NCI-H460 (cell line): ENCODE measurements at places on chromosomes 5 and 9.

GRCh38 chr5:12759377-12759776 is 855.1 kb upstream of the CTNND2 start:
- DNase-seq = no peak

DNA sequence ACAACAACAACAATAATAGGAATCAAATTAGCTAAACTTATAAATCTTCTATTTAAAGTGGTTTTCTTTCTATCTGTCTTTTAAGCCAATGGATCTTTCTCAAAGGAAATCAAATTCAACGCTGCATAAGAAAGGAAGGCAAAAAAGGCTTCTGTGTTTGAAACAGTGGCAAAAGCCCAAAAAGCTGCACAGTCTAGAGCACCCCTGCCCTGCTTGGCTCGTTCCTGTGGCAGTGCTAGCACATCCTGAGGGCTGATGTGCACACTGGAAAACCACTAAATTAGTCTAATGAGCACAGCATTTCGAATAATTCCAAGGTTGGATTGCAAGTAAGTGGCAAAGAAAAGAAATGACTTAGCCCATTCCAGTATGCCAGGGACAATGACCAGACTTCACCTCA is 80.7 kb downstream of the AP3B1 start:
- DNase-seq = no peak

DNA sequence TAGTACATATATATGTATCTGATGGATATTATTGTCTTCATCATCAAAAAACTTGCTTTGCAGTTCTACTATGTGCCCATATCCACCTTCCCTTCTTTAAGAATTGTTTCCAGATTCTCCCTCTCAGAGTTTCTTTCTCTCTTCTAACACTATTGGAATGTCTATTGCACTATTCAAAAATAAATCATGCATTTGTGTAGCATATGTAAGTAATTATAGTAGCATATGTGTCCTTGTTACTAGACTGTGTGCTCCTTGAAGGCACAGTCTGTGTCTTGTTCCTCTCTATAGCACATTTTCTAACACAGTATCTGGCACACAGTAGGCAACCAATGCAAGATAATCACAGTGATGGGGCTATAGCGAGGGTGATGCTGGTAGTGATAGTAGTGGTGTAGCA is 43.4 kb upstream of the TRIM32 start:
- DNase-seq = no peak

DNA sequence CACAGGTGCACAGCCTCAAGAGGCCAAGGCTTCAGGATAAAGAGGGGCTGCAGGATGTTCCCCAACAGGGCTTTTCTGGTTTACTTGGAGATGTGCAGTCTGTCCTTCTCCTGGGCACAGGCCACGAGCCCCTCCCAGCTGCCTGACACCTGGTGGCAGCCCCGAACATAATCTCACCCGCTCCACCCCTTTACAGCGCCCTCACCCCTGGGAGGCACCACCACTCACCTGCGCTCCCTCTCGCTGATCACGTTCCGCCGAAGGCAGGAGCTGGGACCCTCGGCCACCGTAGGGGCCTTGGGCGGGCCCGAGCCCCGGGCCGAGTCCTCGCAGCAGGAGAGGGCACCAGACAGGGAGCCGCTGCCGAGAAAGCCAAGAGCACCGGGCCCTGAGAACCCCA is 514 bp downstream of the SOHLH1 start:
- no peak for DNase-seq

GRCh38 chr5:10684303-10685086 is 76.5 kb downstream of the DAP start:
- no peak for DNase-seq

GRCh38 chr9:110191615-110192014 is 16.3 kb downstream of the C9orf152 start:
- no peak for DNase-seq

DNA sequence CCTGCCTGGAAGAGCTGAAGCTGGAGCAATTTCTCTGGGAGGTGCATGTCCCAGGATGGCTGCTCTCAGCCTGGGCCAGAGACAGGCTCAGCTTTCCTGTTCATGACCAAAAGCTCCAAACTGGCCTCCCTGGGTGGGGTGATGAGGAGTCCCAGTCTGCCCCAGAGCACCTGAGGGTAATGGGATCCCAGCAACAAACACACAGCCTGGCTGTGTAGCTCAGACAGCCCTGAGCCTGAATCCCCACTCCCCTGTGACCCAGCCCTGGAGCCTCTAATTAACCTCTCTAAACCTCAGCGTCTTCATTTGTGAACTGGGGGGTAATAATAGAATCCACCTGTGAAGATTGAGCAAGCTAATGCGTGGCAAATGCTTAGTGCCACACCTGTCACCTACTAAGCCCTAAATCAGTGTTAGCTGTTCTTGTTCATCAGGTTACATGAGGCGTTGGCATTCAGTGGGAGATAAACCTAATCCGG is 67.5 kb downstream of the HSPA4 start:
- no peak for DNase-seq

- peak; percentile 11 for DNase-seq
These were observed 115.9 kb downstream of the ATPSCKMT start for GRCh38 chr5:10133830-10134229.

DNA sequence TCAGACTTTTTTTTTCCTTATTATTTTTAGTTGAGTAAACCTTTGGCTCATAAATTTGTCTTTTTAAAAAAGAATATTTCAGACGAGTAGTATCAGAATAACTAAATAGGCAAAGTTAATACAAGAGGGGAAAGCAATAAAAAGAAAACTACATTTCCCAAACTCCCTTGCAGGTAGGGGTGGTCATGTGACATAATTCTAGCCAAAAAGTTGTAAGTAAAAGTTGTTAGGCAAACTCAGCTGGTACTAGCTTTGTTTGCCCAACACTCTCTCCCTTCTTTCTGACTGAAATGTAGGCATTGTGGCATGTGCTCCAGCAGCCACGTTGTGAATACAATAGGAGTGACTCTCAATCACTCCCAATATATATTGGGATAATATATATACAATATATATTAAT is 20.9 kb downstream of the GIN1 start:
- DNase-seq = no peak

DNA sequence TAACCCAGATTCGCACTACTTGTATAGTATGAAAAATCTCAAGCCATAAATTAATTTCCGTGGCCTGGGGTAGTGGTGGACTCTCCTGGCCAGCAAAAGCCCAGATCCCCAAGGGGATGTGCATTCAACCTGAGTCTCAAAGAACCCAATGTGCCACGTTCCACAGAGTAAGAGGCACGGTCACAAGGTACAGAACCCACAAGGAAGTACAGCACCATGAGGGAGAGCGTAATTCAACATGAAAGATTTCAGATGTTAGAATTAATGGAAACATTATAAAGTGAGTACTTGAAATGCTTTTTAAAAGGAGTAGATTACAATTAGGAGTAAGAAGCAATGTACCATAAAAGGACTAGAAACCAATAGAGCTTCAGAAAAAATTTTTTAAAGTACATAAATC is 23.4 kb downstream of the SRD5A1 start:
- no peak for DNase-seq

- no peak for DNase-seq
These were observed 241.4 kb upstream of the SLC24A2 start for GRCh38 chr9:20030221-20030620.

GRCh38 chr9:110192531-110193261 is 15.3 kb downstream of the C9orf152 start:
- DNase-seq = no peak

GRCh38 chr9:82829818-82830217 is 233.1 kb downstream of the RASEF start:
- no peak for DNase-seq

GRCh38 chr5:74251141-74252035 is 389.1 kb downstream of the ENC1 start:
- DNase-seq = peak; percentile 47

GRCh38 chr5:134275822-134276221 is 49.9 kb upstream of the PPP2CA start:
- no peak for DNase-seq

DNA sequence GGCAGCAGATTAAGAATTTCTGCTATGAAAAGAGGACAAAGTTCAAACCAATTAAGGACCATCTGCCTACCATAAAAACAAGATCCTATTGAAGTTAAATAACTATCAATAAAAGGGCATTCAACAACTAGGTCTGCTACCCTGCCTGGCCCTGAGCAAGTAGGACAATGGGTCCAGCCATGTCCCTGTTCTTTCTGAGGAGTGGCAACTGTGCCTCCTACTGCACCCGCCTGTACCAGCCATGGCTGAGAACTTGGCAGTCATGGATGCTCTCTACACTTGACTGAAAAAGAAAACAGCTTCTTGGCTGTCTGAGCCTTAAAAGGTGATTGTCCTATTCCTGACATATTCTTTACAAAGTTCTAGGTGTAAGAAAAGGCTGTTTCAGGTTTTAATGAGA is 652.4 kb downstream of the PDE4D start:
- DNase-seq = no peak

DNA sequence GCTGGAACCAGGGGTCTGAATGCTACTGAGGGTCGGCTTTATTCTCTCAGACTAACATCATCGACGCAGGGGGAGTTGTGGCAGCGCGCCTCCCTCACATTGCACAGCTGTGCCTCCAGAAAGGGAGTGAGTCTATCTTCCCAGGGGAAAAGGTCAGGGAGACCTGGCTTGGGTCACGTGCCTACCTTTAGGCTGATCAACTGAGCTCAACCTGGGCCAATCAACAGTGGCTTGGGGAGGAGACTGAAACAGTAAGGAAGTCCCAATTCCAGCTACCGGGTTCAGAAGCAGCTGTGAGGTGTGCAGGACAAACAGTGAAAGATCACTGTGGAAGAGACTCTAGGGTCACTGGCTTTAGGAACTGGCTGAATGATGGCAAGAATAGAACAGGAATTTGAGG is 14.3 kb downstream of the SNX30 start:
- no peak for DNase-seq

DNA sequence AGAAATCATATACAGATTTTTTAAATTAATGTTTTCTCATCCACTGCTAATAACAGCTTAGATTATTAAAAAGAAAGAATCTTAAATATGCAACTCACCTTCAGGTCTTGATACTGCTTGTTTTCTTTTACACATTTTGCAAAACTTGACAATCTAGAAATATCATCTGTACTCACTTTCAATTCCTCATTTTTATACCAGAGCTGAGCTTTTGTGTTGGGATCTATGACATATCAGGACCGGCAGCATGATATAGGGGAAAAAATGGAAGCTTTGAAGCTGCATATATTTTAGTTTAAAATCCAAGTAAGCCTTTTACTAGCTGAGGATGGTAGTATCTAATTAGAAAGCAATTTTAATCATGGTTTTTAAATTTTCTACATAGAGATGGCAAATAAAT is 75.7 kb upstream of the SMARCA2 start:
- no peak for DNase-seq

GRCh38 chr5:76688212-76688611 is 27.7 kb upstream of the F2R start:
- DNase-seq = no peak

DNA sequence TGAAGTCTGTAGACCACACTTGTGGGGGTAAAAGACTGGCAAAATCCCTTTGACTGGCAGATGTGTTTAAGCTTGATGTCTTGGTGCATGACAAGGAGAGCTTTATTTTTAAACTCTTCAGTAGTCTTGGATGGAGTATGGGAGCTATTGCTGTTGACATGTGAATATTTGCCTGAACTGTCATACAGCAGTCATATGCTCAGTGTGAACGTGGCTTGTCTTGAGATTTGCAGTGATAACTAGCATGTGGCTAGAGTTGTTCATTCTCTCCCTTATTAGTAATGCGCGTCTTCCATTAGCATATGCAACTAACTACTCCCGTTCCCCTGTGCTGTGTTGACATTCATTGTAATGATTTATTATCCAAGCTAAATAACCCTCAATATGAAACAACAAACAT is 523.6 kb upstream of the WWC1 start:
- no peak for DNase-seq

DNA sequence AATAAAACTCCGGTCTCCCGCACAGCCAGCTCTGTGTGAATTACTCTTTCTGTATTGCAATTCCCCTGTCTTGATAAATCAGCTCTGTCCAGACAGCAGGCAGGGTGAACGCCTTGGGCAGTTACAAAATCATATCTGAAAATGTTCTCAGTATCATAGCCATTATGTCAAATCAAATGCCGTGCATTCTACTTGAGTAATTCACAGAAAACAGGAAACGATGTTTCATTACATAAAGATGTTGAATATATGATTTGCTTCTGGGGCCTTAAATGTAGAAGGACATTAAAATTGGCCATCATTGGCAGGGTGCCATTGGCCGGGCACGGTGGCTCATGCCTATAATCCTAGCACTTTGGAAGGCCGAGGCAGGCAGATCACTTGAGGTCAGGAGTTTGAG is 8.5 kb downstream of the POLR3G start:
- DNase-seq = no peak

GRCh38 chr9:115650768-115651167 is 502.8 kb upstream of the PAPPA start:
- DNase-seq = no peak

DNA sequence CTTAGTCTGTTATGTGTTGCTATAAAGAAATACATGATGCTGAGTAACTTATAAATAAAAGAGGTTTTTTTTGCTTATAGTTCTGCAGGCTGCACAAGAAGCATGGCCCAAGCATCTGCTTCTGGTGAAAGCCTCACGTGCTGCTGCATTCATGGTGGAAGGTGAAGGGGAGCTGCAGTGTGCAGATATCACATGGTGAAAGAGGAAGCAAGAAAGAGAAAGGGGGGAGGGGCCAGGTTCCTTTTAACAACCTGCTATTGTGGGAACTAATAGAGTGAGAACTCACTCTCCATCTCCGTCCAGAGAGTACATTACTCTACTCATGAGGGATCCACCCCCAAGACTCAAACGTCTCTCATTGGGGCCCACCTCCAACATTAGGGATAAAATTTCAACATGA is 12.5 kb upstream of the PARP8 start:
- no peak for DNase-seq

GRCh38 chr9:79151791-79152190 is 420.0 kb upstream of the TLE4 start:
- no peak for DNase-seq

DNA sequence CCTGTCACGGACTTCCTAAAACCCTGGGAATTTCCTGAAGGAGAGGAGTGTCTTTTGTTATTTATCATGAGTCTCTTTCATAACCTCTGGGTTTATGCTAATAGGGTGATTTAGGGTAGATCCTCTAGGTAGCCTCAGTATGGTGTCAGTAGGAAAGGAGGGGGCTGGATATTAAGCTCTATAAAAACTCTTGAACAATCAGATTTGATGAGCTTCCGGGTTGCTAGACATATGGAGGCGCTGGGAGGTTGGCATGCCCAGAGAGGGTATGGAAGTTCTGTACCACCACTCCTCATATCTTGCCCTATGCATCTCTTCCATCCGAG is 15.6 kb upstream of the PTBP3 start:
- no peak for DNase-seq

- DNase-seq = no peak
These were observed 23.0 kb downstream of the POLK start for GRCh38 chr5:75534734-75535133.

GRCh38 chr5:156584871-156585270 is 257.9 kb downstream of the SGCD start:
- DNase-seq = no peak
